ENCODE measurements at places on chromosomes 6 and 20. TPM values are rescaled to one million over a fixed set of nuclear protein-coding genes. Genes with fewer than 3 reads are reported as not detected.

Gene RHAG
- not detected for total RNA-seq

Gene CDK5RAP1
- 28.2 TPM for total RNA-seq

Gene DUSP22
- total RNA-seq: 21.4 TPM

Gene DEFB124
- not detected for total RNA-seq

Gene SYNDIG1
- not detected for total RNA-seq

Gene PKIB
- 9.2 TPM for total RNA-seq

Gene FAXC
- 3.6 TPM for total RNA-seq

Gene CHRNA4
- not detected for total RNA-seq

Gene CALHM5
- under 0.01 TPM for total RNA-seq

Gene TNFAIP3
- total RNA-seq: 2.1 TPM

Gene CTAGE9
- total RNA-seq: not detected

Gene SAMD5
- total RNA-seq: 0.48 TPM

Gene RANBP9
- 23.4 TPM for total RNA-seq

Gene BTN2A1
- 4.8 TPM for total RNA-seq

Gene KCNS1
- 1.1 TPM for total RNA-seq

Gene ITCH
- total RNA-seq: 73.7 TPM

Measured in tracheal epithelial cell (primary cell).